ENCODE measurements at places on chromosomes 13 and 19.

GRCh38 chr13:27034678-27035111, 136.9 kb downstream of the USP12 start:
- no peak for DNase-seq

GRCh38 chr19:47686679-47687450, 26.4 kb upstream of the EHD2 start:
- DNase-seq: no peak

GRCh38 chr19:12527034-12527836, 24.0 kb downstream of the ZNF564 start:
- peak; percentile 51 for DNase-seq

GRCh38 chr13:49587311-49587847, 2.0 kb upstream of the RCBTB1 start:
- peak; percentile 25 for DNase-seq

GRCh38 chr19:32744555-32745325, 25.2 kb downstream of the TDRD12 start:
- no peak for DNase-seq

- no peak for DNase-seq
Observed at GRCh38 chr13:53499576-53500133, 471.0 kb downstream of the OLFM4 start.

- no peak for DNase-seq
Observed at GRCh38 chr13:24925318-24926231, 161.6 kb downstream of the RNF17 start.

GRCh38 chr13:61778531-61778930, 362.9 kb upstream of the PCDH20 start:
- no peak for DNase-seq

GRCh38 chr13:36493046-36493445, 60.8 kb downstream of the CCNA1 start:
- no peak for DNase-seq

- peak; percentile 49 for DNase-seq
Observed at GRCh38 chr13:31970231-31970930, 61.2 kb upstream of the FRY start.
